Stimulated activated CD4-positive, alpha-beta T cell treated with anti-CD3 and anti-CD28 coated beads, Interleukin-15, amount 100 ng/mL, for 48 hours (primary cell): ENCODE measurements at places on chromosomes 1 and 21.

DNA sequence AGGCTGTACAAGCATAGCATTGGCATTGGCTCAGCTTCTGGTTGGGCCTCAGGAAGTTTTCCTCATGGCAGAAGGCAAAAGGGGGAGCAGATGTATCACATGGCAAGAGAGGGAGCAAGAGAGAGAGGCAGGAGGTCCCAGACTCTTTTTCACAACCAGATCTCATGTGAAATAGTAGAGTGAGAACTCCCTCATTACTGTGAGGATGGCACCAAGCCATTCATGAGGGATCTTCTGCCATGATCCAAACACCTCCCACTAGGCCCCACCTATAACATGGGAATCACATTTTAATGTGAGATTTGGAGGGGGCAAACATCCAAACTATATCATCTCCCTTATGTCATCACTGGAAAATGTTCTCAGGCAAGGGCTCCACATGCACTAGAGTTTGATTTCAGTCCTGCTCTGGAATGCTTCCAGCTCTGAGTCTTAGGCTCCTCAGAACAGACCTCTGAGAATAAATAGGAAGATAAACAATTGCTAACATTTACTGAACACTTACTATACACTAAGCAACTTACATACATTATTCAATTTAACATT is 39.4 kb upstream of the VTCN1 start:
- DNase-seq = no peak

DNA sequence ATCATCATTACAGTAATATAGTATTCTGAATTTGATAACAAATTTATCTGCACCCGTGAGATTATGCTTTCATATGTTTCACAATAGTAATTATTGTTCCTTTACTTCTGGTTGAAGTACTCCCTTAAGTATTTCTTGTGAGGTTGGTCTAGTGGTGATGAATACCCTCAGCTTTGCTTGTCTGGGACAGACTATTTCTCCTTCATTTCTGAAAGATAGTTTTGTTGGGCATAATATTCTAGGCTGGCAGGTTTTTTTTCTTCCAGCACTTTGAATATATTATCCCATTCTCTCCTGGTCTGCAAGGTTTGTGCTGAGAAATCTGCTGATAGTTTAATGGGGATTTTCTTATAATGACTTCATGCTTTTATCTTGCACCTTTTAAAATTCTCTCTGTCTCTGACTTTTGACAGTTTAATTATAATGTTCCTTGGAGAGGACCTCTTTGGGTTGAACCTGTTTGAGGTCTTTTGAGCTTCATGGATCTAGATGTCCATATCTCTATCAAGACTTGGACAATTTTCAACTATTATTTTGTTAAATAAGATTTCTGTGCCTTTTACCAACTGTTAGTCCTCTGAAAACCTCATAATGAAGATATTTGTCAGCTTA is 371.5 kb upstream of the VAMP3 start:
- no peak for DNase-seq

DNA sequence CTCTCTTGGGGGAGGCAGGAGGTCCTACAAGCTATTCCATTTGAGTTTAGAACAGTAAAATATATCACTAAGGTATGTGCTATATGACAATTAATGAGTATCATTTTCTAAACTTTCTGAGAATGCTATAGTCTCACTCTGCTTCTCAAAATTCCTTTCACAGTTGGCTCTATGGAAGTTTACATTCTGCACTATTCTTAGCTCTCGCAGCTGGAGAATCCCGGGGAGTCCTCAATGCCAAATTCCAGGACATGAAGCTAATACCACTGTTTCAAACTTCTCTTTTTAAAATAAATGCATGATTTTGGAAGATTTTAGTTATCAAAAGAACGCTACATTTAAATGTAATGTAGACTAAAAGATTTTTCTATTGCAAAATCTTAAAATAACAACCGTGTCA is 22.4 kb upstream of the PALMD start:
- DNase-seq = no peak

GRCh38 chr1:16464917-16465625 is 24.5 kb downstream of the NECAP2 start:
- no peak for DNase-seq

DNA sequence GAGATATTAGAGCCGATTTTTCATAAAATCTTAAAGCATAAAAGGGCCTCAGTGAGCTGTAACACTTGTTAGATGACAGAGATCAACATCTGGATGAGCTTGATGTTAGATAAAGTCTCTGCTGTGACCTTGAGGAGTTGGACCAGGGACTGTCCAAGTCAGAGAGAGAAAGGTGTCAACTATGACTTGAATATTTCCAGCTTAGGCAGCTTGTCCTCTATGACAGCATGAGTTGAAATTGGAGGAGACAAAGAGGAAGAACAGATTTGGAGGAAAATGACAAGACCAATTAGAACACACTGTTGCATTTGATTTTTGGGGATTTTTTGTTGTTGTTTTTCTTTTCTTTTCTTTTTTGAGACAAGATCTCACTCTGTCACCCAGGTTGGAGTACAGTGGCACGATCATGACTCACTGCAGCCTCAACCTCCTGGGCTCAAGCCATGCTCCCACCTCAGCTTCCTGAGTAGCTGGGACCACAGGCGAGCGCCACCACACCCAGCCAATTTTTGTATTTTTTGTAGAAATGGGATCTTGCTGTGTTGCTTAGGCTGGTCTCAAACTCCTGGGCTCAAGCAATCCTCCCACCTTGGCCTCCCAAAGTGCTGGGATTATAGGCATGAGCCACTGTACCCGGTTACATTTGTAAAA is 35.3 kb upstream of the CLIC4 start:
- DNase-seq = no peak

DNA sequence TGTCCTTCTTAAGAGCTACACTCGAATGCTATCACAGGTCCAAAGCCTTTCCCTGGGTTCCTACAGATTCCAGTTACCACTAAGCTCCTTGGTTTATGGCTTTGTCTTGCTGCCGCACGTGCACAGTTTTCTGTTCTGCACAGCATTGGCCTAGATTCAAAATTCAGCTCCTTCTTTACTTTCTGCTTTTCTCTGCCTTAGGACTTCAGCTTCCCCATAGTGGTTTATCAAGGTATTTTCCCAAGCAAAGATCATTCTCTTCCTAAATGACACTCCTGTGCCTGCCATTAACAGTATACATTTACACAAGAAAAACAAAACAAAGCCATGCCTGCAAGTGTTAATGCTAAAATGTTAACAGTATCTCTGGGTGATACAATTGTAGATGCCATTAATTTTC is 41.8 kb downstream of the PTPRU start:
- no peak for DNase-seq

- no peak for DNase-seq
These were observed 10.0 kb downstream of the ARID1A start for GRCh38 chr1:26705788-26706311.

DNA sequence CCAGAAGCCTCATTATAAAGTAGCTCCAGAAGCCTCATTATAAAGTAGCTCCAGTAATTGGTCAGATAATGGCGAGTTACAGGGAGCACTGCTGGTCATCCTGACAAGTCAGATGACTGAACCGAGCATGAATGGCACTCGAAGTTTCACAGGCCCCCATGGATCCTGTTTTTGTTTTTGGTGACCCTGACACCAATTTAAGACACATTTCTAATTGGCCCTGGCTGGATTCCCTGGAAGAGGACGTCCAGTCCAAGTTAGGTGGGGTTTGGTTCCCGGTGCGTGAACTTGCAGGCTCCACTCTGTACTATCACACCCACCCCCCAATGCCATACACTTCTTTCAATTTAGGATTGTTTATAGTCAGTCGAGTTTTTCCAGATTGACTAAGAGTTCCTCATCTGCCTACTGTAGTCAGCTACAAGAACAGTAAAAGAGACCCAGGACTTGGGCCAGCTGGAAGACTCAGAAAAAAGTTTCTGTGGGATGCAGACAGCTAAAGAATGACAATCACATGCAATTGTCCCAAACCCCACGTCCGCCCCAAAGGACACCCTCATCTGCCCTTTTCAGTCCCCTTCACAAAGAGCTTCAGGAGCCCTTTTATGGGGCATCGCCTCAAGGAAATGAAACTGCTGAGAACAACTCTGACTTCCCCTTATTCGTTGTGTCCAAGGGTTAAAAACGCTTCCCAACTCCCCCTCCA is 2.7 kb downstream of the DHRS3 start:
- no peak for DNase-seq

DNA sequence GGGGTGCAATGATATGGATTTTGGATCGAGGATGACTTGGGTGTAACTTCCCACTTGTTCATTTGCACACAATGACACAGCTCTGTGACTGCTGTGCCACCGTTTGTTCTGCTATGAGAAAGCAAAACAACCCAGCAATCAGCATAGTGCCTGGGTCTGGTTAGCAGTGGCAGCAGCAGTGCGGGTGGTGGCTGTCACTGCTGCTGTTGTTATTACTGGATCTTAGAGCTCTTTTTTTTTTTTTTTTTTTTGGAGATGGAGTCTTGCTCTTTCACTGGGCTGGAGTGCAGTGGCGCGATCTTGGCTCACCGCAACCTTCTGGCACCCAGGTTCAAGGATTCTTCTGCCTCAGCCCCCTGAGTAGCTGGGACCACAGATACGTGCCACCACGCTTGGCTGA is 56.9 kb downstream of the TBCE start:
- no peak for DNase-seq

DNA sequence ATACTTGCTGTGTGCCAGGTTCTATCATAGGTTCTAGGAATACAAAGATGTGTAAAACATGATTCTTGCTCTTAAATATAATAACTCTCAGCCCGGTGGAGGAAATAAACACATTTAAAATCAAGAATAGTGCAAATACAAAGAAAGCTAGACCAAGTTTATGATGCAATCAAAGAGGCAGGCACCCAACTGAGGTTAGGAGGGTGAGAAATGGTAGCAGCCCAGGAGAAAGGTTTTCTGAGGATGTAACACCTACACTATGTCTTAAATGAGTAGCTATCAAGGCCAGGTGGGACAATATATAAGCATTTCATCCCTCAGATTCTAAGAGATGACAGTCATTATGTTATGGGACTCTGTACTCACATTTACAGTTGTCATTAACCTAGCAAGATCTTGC is 9.7 kb upstream of the PIGC start:
- DNase-seq = no peak

DNA sequence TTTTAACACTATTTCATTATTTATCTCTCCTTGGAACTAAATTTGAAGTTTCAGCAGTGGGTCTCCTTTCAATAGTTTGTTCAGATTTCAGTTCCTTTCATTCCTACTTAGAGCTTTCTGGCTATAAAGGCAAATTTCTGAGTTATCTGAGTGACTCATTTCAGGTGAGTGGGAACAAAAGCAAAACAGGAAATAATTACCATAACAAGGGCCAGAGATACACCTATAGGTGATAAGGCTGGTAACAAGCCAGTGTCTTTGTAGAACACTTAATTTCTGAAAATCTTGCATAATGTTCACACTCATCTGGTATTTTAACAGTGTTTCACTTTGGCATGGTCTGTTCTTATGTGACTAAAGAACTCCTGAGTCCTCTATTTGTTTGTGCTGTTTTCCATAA is 64.5 kb upstream of the PRRC2C start:
- no peak for DNase-seq

- DNase-seq = no peak
These were observed 22.2 kb upstream of the DNAJC11 start for GRCh38 chr1:6723621-6724428.

GRCh38 chr1:22105611-22106207 is 37.2 kb downstream of the WNT4 start:
- DNase-seq = no peak

- DNase-seq = no peak
These were observed 703 bp downstream of the PUM1 start for GRCh38 chr1:31064718-31065309.

- no peak for DNase-seq
These were observed 84.5 kb upstream of the ESRRG start for GRCh38 chr1:216807696-216808095.

DNA sequence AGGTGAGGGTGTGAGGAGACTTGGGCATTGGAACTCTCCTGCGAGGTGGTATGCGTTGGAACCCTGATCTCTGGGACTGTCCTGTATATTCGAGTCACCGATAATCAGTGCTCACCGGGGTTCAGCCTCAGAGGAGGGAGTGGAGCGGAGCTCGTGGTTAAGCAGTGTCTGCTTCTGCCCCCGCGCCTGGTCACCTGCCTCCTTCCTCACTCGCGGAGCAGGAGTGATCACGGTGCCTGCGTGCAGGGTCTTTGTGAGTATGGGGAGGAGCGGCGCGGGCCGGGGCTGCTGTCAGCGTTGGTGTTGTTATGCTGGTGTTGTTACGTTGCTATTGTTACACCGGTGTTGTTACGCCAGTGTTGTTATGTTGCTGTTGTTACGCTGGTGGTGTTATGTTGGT is 23.3 kb downstream of the H6PD start:
- no peak for DNase-seq

DNA sequence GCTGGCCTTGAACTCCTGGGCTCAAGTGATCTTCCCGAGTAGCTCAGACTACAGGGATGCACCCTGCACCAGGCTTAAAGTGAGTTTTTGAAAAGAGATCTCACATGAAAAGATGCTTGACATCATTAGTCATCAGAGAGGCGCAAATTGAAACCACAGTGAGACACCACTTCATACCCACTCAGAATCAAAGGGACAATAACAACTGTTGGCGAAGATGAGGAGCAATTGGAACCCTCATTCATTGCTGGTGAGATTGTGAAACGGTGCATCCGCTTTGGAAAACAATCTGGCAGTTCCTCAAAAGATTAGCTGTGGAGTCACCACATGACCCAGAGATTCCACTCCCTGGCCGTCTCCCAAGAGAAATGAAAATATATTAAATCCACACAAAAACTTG is 122.3 kb downstream of the PGBD5 start:
- no peak for DNase-seq

DNA sequence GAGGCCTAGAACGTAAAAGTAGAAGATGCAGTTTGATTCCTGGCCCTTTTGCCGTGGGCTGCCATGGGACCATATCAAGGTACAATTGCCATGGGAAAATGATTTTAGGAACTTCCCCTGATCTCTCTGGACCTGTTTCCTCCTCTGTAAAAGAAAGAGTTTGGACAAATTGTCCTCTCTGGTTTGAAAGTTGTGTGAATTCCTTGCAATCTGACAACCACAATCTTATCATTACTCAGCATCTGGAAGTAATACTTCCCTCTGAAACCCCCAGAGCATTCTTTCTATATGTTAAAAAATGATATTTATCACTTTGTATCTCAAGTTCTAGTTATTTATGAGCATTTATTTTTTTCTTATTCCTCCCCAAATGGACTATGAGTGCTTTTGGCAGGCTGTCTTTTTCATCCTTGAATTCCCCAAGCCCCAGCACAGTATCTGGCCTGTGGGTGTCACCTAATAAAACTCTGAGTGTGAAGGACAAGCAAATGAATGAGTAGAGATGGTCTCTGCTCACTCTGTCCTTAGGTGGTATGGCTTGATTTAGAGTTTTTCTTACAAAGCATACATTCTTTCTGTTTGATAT is 181.1 kb downstream of the DYRK1A start:
- DNase-seq = no peak

- no peak for DNase-seq
These were observed 211.4 kb upstream of the NRIP1 start for GRCh38 chr21:15276243-15276642.
